Muscle of back (tissue), 13 donors: ENCODE measurements at places on chromosomes 16 and 17.

DNA sequence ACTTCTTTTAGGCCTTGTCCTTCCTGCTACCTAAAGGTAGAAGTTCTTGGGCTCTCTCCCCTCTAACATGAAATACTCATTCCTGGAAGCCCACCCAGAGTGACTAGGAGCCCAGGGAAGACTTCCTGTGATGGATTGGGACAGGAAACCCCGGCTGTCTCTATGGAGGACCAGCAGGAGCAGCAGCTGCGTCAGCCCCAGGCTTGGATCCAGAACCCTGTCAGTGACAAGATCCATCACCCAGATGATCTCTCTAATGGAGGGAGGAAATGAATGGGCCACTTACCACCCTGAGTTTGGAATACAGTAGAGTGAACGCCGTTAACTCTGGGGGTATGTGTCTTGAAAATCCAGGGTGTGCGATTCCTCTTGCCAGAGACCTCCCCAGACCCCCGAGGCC is 195.7 kb upstream of the WSCD1 start:
- DNase-seq = peak; percentile 34

DNA sequence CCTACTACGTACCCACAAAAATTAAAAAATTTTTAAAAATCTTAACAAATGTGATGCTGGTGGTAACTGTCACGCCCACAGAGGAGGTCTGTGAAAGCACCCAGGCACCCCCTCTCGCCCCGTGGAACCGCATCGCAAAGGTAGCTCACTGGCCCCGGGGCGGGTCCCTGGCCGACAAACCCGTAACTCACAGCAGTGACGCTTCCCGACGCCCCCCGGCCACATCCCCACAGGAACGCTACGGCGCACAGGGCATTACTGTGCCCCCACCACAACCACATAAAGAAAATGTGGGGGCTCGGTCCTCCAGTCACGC is 366 bp downstream of the ANKS3 start:
- DNase-seq = no peak

GRCh38 chr16:77449208-77449607 is 14.4 kb upstream of the ADAMTS18 start:
- no peak for DNase-seq

GRCh38 chr17:73304971-73305812 is 6.6 kb downstream of the CDC42EP4 start:
- peak; percentile 71 for DNase-seq

- no peak for DNase-seq
Observed at GRCh38 chr17:4249452-4250029, 14.2 kb downstream of the ANKFY1 start.

- DNase-seq = no peak
Observed at GRCh38 chr16:74718741-74719610, 18.3 kb upstream of the MLKL start.

GRCh38 chr16:909281-910000 is 61.3 kb downstream of the LMF1 start:
- DNase-seq = no peak

DNA sequence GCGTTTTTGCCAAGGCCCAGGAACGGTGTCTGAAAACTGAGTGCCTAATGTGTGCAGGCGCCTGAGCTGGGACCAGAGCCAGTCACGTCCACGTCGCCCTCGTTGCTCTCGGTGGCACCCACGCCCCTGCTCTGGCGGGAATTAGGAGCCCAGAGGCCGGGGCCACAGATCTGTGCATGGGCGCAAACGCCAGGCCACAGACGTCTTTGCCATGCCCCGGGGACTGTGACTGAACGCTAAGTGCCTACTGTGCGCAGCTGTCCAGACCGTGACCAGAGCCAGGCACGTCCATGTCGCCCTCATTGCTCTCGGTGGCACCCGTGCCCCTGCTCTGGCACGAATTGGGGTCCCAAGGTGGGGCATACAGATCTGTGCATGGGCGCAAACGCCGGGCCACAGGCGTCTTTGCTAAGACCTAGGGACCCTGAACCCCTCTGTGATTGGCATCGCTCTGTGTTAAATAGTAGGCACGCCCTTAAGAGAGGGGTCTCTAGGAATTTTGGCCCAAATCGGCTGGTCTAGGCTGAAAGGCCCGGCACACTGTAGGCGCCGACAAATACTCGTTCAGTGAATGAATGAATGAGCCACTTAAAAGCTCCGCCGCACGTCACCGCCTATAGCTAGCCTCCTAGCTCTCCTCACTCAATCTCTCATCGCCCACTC is 827 bp upstream of the UBALD1 start:
- no peak for DNase-seq

- DNase-seq = no peak
Observed at GRCh38 chr16:56944954-56945839, 13.3 kb downstream of the HERPUD1 start.

DNA sequence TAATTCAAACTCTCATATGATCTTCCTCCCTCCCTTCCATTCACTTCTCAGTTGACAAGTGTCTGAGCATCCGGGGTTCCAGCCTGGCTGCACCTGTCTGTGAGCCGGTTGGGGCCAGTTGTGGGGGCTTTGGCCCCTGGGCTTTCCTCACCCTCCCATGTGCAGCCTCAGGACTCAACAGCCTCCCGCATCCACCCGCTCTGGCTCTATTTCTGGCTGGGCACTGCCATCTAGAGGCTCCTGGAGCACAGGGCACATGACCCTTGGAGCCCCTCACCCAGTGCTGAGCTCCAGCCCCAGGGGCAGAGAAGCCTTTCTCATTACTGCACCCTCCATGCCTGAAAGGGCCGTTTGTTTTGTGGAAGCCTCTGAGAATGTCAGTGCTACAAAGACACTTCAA is 43.3 kb downstream of the HAPSTR1 start:
- no peak for DNase-seq

DNA sequence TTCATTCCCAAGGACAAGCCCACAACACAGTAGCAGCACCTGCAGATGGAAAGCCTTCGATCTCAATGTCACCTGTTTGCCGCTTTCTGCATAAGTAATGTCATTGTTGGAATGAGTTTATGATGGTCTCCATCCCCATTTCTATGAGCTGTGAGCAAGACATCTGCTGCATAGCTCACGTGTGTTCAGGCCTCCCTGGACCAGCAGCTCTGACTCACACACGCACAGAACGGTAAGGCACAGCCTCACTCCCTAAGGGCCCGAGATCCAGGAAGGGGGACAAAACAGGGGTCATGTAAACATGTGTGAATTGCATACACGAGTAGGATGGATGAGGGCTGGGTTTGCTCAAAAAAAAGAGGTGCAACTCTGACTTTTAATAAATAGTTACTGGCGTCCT is 223.1 kb downstream of the SOX9 start:
- DNase-seq = no peak

DNA sequence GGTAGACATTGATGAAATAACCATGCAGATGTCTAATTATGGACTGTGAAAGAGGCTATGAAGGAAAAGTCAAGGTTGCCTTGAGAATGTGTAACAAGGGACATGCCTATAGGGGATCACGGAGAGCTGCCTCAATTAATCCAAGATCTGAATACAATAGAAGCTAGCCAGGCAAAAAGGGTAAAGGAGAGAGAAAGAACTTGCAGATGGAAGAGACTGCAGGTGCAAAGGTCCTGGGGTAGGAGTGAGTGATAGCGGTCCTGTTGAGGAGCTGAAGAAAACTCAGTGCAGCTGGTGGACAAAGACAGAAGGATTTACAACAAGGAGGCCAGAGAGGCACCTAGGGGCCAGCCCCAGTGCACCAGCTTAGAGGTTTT is 15.9 kb upstream of the TNS4 start:
- no peak for DNase-seq

GRCh38 chr17:55318715-55319487 is 54.1 kb downstream of the HLF start:
- no peak for DNase-seq

DNA sequence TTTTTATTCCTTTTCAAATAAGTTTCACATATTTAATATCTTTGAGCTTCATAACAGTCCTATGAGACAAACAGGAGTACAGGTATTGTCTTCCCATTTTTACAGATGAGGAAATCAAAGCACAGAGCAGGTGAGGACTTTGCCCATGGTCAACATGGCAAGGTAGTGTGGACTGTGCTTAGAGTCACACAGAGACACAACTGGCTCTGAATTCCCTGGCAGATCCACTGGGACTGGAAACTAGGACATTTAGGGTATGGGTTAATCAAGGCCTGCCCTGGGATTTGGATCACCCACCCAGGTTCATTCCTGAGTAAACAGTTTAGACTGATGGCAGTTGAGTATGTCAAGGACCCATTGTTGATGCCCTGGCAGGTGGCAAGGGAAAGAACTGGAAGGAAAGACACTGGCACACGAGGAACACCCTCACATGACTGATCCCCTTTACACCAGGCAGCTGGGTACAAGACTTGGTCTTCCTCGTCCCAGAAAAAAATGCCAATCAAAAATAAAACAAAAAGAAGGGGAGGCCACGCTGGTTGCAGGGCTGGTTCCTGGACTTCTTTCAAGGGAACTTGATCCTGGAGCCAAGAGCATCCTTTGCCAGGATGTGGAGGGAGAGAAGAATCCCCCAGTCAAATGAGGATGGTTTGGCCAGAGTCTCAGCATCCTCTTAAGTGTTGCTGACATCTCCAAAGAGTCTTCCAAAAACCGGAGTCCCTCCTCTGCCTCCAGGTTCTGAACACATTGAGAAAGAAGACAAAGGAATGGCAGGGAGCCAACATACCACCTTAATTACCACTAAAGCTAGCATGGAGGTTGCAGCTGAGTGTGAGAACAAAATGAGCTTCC is 34.9 kb downstream of the CHD9 start:
- DNase-seq = peak; percentile 87

GRCh38 chr16:89765292-89765830 is 44.0 kb downstream of the ZNF276 start:
- no peak for DNase-seq

- DNase-seq = no peak
Observed at GRCh38 chr16:86455116-86455515, 55.2 kb upstream of the FOXF1 start.

- DNase-seq = no peak
Observed at GRCh38 chr16:87056551-87056950, 260.6 kb downstream of the C16orf95 start.

DNA sequence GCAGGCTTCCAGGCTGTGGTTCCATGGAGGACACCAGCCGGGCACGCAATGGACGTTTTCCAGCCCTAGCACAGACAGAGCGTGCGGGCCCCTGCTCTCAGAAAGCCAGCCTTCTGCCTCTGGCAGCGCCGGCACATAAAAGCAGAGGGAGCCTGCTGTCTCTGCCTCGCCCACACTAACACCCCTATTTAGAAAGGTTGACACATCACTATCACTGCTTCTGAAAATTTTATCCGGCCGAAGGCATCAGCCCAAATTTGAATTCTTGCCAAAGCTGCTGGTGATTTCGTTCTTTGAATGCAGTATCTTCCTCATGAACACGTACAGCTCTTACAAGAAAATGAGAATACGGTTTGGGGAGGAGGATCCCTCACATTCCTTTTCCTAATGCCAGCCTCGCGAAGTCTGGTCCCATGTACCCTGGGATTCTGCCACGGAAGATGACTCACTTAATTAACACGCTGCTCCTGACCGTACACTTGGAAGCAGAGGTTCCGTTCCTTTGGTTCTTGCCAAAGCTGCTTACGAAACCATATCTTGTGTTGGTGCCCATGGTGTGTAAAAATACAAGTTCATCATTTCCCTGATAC is 1.3 kb upstream of the RAB11FIP3 start:
- DNase-seq = peak; percentile 80

GRCh38 chr17:1907909-1908698 is 78.3 kb downstream of the RPA1 start:
- peak; percentile 36 for DNase-seq

DNA sequence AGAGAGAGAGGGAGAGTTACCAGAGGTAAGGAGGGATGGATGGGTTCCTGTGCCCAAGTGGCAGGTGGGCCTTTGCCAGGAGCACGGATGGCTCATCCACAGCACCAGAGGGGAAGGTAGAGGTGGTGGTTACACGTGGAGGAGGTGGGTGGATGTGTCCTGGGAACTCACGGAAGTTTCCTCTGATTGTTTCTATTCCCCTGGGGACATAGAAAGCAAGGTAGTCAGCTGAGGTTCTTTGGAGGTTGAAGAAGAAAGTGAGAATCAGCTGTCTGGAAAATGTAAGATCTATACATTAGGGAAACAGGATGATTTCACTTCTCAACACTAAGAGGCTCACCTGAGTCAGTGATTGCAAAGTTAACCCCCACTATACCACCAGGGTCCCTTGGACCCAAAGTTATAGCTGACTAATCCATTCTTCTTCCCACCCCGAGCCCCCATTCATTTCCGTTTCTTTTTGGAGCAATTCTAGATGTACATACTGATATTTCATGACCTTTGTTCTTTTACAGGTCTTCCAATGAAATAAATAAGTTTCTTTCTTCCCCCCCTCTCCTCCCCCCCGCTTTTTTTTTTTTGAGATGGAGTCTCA is 27.5 kb upstream of the ARL4D start:
- DNase-seq = no peak

DNA sequence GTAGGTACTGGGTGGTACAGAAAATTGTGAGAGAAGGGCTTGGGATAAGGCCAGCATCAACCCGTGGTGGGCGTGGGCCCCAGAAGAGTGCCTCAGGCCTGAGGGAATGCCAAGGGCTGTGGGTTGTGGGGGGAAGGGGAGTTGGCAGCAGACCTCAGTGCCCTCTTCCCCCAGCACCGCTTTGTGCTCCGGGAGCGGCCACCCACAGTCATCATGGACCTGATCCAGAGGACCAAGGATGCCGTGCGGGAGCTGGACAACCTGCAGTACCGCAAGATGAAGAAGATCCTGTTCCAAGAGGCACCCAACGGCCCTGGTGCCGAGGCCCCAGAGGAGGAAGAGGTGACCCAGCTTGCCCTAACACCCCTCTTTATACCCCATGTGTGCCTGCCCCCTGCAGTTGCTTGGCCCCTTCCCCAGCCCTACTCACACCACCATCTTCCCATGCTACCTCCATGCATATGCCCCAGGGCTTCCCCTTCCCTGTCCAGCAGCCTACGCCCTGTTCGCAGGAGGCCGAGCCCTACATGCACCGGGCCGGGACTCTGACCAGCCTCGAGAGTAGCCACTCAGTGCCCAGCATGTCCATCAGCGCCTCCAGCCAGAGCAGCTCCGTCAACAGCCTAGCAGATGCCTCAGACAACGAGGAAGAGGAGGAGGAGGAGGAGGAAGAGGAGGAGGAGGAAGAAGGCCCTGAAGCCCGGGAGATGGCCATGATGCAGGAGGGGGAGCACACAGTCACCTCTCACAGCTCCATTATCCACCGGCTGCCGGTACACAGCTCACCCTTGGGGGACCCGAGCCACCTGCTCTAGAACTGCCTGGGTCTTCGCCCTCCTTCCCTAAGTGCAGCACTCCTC is 9.1 kb downstream of the TAOK2 start:
- no peak for DNase-seq

GRCh38 chr16:1432388-1433262 is 1.7 kb downstream of the PERCC1 start:
- DNase-seq = no peak

DNA sequence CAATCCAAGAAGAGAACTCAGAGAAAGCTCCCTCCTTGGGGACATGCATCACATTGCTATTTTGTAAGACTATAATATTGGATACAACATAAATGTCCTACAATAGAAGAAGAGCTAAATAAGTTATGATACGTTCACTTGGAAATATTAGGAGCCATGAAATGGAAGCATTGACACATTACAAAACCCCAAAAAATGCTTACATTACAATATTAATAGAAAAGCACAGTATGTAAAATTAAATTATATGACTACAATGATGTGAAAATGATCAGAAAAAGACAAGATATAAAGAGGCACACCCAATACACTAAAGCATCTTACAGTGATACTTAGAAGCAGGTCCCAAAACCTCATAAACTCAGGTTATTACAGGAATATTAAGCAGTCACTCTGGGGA is 694.1 kb downstream of the TOX3 start:
- DNase-seq = no peak
